ENCODE measurements at places on chromosomes 1 and 21.

- DNase-seq, result no peak
Measured at GRCh38 chr1:41612953-41613352, 128.5 kb upstream of the EDN2 start.

- no peak for DNase-seq
Measured at GRCh38 chr21:38942748-38943211, 137.1 kb downstream of the ETS2 start.

GRCh38 chr1:165854101-165854845, 26.9 kb downstream of the UCK2 start:
- no peak for DNase-seq

DNA sequence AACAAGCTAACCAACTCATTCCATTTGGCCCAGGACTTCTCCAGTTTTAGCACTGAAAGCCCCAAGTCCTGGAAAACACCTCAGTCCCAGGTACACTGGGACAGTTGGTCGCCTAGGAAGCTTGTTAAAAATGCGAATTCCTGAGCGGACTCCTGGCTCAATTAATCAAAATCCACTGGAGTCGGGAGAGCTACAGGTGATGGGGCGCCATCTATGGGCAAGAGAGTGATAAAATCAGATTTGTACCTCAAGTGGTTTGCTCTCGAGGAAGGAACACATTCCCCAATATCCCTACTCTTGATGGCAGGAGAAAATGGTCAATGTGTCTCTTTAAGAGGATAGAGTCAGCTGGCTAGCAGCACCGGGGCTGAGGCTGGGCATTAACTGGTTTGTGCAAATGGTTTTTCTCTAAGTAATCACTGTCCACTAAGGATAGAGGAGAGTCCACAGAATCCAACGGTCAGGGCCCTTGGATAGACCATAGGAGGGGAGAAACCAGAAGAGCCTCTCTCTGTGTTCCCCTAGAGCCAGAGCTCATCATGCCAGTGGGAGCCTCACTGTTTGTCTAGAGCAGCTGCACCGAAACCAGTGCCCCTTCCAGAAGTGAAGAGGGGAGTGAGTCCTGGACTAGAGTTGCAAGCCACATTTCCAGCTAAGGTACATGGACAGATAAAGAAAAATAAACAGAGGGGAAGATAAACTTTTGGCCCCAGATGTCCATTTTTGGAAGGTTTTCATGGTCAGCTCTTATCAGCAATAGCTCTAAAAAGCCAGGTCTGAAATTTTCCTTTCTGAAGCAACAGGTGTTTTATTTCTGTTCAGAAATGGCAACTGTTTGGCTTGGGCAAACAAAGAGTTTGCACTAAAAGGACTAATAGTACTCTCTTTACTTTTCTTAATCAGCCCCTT, 148.5 kb downstream of the TENT5C start:
- peak; percentile 27 for DNase-seq

GRCh38 chr1:79811173-79811572, 804.6 kb upstream of the ADGRL4 start:
- no peak for DNase-seq

GRCh38 chr1:110464340-110464739, 13.4 kb downstream of the PROK1 start:
- DNase-seq, result no peak

GRCh38 chr1:64122588-64122987, 80.8 kb upstream of the UBE2U start:
- DNase-seq, result no peak

DNA sequence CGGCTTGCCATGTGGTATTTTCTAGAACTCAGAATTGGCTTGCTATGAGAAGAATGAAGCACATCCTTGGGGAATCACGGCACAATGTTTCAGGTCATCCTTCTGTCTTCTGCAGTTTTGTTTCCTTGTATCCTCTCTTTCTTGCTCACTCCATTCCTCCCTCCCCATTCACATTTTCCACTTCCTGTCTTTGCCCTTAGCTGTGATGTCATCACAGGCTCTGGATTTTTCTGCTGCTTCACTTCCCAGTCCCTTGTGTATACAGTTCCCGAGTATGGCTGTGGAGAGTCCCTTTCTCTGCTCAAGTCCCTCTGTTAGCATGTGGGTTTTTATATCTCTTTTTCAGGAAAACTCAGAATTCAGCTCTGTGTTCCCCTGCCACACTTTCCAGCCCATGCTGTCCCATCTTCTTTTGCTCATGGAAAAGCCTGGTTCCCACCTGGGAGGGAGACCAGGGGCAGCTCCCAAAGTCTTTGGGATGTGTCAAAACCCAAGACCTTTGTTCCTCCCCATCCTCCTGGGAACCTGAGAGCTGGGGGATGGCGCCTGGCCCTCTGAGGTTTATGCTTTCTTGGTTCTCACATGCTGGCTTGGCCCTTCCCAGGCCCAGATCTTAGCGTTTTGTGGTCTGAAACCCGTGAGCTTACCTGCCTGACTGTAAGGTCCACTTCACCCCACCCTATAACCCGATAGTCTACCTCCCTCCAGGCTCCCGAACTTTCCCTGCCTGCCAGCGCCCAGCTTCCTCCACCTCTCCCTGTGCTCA, 4.8 kb upstream of the RGS16 start:
- no peak for DNase-seq

DNA sequence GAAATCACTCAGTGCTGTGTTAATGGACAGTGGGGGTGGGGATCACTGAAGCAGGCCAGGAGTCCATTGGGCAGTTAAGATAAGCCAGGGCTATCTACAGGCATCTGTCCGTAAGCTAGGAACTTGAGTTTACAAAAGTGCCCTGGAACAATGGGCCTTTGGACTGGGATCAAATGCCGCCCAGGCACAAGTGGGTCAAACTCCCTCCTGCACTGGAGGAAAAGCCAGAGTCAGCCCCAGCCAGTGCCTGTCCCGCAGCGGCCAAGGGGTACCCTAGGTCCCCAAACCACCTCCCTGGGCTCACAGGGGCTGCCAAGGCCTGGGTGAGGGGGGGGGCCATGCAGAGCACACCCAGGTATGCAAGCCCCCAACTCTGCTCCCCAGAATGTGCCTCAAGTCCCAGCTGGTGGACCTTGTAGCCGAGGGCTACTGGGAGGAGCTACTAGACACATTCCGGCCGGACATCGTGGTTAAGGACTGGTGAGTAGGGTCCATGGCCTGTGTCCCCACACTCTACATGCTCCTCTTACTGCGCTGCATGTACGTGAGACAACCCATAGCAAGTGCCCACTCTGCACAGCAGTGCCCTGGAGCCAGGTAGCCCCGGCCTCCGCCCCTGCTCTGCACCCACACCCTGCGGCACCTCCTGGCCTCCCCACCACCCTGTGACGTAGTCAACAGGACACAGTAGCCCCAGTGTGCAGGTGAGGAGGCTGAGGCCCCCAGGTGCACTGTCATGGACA, 7.7 kb downstream of the FBXO6 start:
- DNase-seq, result no peak

DNA sequence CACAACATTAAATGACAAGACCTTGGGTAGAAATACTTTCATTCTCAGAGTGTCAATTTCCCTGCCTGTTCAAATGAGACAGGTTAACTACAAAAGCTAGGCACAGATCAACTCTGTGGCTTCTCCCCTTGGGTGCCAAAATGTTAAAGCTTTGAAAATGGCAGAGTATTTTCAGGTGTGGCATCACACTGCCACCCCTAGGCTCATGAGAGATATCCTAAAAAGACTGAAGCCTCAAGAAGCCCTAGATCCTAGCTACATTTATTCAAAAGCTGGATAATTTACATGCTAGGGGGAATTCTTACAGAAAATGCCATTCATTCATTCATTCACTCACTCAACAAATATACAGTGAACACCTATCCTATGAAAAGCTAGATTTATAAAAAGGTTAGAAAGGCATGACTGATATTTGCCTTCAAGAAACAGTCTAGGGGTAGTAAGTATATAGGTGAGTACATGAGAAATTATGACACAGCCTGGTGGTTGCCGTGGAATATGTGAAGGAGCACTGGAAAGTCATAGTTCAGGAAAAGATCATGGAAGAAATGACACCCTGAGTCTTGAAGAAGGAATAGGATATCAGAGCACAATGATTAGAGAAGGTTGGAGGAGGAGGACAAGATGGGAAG, 15.9 kb upstream of the RAB4A start:
- DNase-seq, result no peak

- no peak for DNase-seq
Measured at GRCh38 chr21:34886240-34887104, 162.6 kb downstream of the RUNX1 start.

- no peak for DNase-seq
Measured at GRCh38 chr1:183544598-183545297, 45.5 kb downstream of the NCF2 start.

- DNase-seq, result no peak
Measured at GRCh38 chr1:57889676-57890320, 465.9 kb upstream of the DAB1 start.

DNA sequence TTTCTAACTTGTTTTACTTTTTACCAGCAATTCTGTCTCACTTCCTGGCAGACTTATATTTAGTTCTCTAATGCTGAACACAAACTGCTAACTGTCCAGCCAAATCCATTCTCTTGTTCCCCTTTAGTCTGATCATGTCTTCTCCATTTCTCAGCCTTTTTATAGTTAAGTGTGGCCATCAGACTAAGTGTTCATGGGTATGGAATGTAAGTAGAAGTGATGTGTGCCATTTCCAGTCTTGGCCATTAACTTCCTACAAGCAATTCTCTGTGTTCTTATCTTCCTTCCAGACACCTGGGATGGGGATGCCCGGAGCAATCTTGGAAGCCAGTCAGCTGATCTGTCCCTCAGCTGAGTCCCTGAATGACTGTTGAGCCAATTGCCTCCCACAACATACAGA, 165.8 kb downstream of the ST6GALNAC3 start:
- DNase-seq, result no peak

- DNase-seq, result no peak
Measured at GRCh38 chr1:184890539-184890973, 83.8 kb downstream of the NIBAN1 start.

DNA sequence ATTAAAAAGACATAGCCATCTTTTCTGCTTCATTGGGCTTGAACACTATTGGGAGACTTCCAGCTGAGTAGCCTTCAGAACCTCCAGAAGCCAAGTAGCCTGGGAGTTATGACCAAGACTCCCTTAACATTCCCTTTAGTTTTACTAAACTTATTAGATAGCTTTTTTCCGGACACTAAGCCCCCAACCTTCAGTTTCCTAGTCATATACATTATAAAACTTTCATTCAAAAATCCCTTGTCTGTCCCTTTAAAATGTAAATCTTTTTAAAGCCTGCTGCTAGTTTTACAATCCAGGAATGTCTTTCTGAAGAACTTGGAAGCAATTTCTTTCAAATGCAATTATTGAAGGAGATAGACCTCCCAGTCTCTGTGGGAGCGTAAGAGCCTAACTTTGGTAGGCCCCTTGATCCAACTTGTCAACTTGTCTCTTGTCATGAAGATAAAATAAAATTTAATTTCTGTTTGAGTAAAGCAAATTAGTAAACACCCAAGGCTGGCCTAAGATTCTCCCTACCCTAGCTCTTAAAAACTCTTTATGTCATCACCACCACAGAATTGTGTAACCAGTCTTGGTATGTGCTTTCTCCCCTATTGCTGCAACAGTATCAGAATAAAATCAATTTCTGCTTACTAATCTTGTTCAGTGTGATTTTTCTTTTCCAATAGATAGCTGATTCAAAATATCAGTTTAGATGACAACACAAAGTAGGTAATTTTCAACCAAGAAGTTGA, 796.2 kb downstream of the PLA2G4A start:
- no peak for DNase-seq

DNA sequence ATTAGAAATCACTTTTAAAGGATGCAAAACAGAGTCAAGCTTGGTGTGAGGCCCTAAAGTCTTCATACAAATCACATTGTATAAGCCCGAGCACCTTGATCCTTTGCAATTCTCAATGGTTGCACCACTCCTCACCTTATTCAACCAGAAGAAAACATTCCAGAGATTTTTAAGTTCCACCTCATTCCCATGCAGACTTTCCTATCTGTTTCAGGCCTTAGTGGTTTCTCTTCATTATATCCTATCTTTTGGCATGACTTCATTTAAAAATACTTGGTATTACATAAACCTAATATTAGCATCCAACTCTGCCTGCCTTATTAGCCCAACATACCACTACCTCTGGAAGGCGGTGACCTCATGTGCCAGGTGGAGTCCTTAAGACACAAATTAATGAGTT, 9.3 kb upstream of the GREM2 start:
- DNase-seq, result no peak

DNA sequence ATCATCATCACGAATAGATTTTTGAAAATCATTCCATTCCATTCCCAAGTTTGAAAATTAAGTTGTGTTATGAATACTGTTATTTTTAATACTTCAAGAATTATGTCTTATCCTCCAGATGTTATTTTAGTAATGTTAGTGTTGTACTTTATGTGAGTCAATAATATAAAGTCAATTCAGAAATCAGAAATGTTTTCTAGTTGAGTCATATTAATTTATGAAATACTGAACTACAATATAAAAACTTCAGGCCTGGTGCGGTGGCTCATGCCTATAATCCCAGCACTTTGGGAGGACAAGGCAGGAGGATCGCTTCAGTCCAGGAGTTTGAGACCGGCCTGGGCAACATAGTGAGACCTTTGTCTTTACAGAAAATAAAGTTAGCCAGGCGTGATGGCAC, 38.4 kb upstream of the GPR25 start:
- no peak for DNase-seq

- DNase-seq, result no peak
Measured at GRCh38 chr21:29233256-29233546, 65.5 kb upstream of the BACH1 start.

GRCh38 chr21:39314143-39315027, 953 bp upstream of the BRWD1 start:
- DNase-seq, result peak; percentile 17

DNA sequence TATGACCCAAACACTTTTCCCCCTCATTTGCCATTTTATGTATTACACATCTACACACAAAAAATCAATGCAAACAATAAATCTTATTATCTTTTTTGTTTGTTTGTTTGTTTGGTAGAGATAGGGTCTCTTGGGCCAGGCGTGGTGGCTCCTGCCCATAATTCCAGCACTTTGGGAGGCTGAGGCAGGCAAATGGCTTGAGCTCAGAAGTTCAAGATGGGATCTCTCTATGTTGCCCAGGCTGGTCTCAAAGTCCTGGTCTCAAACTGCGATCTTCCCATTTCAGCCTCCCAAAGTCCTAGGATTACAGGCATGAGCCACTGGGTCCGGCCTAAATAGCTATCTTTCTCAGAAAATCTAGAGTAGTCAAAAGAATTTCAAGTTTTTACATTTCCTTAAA, 1.2 kb upstream of the DBT start:
- DNase-seq, result no peak

DNA sequence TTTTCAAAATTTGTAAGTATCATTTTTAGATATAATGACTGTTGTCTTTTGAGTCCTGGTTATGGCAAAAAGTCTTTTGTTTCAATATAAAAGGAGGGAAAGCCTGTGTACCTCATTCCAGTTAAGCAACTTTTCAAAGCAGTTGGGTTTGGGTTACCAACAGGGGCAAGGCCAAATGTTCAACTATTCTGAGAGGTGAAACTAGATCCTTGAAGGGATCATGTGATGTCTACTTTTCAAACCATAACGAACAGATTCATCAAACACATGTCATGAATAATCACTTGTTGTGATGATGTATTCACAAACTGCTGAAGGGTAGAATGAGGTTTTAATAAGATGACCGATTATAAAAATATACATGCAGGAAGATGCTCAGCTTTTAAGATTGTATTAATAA, 171.3 kb downstream of the HHAT start:
- DNase-seq, result no peak

All from activated CD4-positive, alpha-beta T cell treated with anti-CD3 and anti-CD28 coated beads, Interleukin-2, amount 50 U/mL, for 4 hours (primary cell).